ENCODE measurements at places on chromosomes 12 and 14. TPM values are rescaled to one million over a fixed set of nuclear protein-coding genes. Genes with fewer than 3 reads are reported as not detected.

The PZP gene
- 0.59 TPM for total RNA-seq

DNA sequence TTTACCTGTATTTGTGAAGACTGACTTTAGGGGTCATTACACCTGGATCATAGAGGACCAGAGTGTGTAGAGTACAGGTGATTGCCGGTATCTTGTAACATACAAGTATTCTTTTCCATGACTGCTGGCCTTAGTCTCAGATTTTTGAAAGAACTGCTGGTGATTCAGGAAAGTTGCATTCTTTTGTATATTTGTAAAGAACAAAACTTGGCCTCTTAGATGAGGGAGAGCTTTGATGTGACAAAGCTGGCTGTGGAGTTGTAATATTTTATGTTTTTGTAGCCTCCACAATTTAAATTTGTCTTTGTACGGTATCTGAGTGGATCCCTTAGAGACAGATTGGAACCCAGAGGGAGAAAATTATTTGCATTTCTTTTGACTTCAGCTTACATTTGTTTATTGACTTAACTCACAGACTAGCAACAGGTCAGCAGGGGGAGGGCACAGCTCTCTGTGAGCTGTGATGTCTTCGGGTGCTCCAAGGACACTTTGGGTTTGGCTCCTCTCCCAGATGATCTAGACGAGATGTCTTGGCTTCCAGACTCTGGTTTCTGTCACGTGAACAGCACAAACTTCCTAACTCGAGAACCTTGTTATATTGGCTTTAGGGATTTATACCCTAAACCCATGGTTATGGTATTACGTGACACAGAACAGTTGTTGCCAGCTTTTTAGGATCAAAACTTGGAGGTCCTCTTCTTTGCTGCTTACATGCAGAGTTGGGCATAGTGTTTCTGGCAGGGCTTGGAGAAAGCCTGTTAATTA, 65.9 kb downstream of the DAAM1 start:
- DNase-seq = peak; percentile 47
- no peaks in the 10 kb centered on the region for H3K4me1 ChIP-seq
- no peaks in the 10 kb centered on the region for H3K36me3 ChIP-seq
- H3K27me3 ChIP-seq = no peaks in the 10 kb centered on the region

GRCh38 chr14:35412272-35413056, 7.9 kb upstream of the NFKBIA start:
- no peaks in the 10 kb centered on the region for H3K36me3 ChIP-seq
- H3K27ac ChIP-seq = no peak overlapping the region
- H3K4me1 ChIP-seq = peaks cover 35% of the 10 kb centered on the region
- no peak for DNase-seq

DNA sequence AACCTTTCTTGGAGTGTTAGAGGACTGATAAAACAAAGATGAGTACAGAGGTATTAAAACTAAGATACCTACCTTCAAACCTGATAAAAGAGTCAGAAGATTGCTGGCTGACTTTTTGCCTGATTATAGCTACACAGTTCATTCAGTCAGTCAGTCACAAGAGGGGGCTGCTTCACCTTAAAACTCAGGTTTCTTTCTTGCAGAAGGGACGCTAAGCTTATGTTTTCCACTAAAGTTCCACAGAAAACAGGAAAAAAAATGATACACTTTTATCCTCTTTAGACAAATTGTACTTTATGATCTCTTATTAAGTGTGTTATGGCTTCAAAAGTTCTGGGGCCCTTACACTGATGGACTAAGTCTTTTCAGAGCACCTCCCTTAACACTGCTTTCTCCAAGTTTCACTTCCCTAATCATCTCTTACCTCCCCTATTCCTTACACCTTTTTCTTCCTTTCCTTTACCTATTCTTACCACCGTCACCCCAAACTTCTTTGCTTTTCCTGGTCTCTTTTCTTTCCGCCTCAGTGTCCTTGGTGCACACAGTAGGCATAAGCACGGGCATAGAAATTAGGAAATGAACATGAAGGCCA, 448.7 kb upstream of the OR4E1 start:
- no peaks in the 10 kb centered on the region for H3K4me1 ChIP-seq
- DNase-seq = no peak
- no peaks in the 10 kb centered on the region for H3K36me3 ChIP-seq

GRCh38 chr14:74882103-74882920, 596 bp downstream of the DLST start:
- peak overlapping the region; percentile 79 for H3K4me3 ChIP-seq
- peak; percentile 22 for DNase-seq
- peaks cover 42% of the 10 kb centered on the region for H3K4me1 ChIP-seq
- no peaks in the 10 kb centered on the region for H3K27me3 ChIP-seq
- no peaks in the 10 kb centered on the region for H3K36me3 ChIP-seq
- peak overlapping the region; percentile 94 for H3K27ac ChIP-seq

The ARHGDIB gene
- total RNA-seq = 112 TPM

GRCh38 chr12:28177461-28177860, 12.8 kb upstream of the CCDC91 start:
- H3K36me3 ChIP-seq = no peaks in the 10 kb centered on the region
- no peak for DNase-seq
- no peak overlapping the region for H3K4me3 ChIP-seq
- H3K27me3 ChIP-seq = no peaks in the 10 kb centered on the region

- no peaks in the 10 kb centered on the region for H3K27me3 ChIP-seq
- no peaks in the 10 kb centered on the region for H3K36me3 ChIP-seq
- no peaks in the 10 kb centered on the region for H3K4me1 ChIP-seq
- H3K4me3 ChIP-seq = no peak overlapping the region
Observed at GRCh38 chr12:6038160-6038559, 86.3 kb downstream of the VWF start.

The GSC gene
- 0.44 TPM for total RNA-seq

DNA sequence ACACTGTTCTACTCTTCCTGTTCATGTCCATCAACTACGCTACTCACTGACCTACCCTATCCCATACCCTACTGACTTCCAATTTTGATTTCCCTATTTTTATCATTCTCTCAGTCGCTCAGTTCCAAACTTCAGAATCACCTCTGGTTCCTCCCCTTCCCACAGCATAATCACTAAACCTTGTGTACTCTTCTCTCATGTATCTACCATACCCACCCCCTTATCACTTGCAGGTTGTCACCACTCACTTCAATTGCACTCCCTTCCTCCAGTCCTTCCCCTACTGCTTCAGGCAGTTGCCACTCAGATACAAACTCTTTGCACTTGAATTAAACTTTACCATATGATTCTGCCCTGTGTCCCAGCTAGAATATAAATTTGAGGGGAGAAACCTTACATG, 6.3 kb downstream of the RACGAP1 start:
- H3K27ac ChIP-seq = no peak overlapping the region
- no peak overlapping the region for H3K4me3 ChIP-seq
- no peaks in the 10 kb centered on the region for H3K36me3 ChIP-seq
- DNase-seq = no peak
- no peaks in the 10 kb centered on the region for H3K27me3 ChIP-seq

DNA sequence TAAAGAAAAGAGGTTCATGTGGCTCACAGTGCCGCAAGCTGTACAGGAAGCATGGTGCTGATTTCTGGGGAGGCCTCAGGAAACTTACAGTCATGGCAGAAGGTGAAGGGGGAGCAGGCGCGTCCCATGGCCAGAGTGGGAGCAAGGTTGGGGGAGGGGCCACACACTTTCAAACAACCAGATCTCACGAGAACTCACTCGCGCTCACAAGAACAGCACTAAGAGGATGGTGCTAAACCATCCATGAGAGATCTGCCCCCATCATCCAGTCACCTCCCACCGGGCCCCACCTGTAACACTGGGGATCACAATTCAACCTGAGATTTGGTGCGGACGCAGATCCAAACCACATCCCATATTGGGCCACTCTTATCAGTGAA, 80.5 kb downstream of the CCDC92 start:
- H3K27ac ChIP-seq = no peak overlapping the region
- H3K4me3 ChIP-seq = no peak overlapping the region
- H3K27me3 ChIP-seq = no peaks in the 10 kb centered on the region
- no peak for DNase-seq
- no peaks in the 10 kb centered on the region for H3K4me1 ChIP-seq

DNA sequence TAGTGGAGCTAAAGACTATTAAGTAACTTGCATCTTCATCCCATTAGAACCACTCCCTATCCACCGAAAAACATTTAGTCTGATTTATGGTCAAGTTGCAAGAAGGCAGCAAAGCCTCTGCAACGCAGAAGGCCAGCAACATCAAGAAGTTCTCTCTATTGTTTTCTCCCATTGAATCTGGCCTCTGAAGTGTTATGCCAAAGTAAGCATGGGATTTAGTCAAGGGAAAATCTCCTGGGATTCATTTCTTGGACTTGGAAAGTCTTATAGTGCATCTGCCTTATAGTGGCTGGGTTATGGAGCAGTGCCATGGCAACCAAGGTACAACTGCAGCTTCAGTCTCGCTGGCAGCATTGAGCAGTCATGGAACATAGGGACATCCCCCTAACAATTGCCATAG, 87.7 kb upstream of the KRR1 start:
- H3K36me3 ChIP-seq = no peaks in the 10 kb centered on the region
- H3K4me1 ChIP-seq = no peaks in the 10 kb centered on the region
- H3K4me3 ChIP-seq = no peak overlapping the region

DNA sequence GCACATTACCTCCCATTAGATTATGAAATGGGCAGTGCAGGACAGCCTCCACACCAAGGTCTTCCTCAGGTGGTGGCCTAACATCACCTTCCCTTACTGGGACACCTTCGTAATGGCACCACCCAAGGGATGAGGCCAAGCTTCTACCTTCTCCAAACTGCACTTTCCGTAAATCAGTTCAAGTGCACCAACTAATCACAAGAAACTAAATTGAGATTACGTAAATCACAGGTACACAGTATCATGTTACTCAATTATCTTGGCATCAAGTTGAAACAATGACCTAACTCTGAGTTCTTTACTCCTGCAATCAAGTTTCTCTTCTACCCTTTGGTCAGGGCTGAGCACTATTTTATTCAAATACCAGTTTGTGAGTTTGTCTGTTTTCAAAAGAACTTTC, 13.8 kb downstream of the SLC41A2 start:
- H3K27ac ChIP-seq = no peak overlapping the region
- no peaks in the 10 kb centered on the region for H3K27me3 ChIP-seq
- no peak for DNase-seq
- H3K4me3 ChIP-seq = no peak overlapping the region

- H3K27me3 ChIP-seq = no peaks in the 10 kb centered on the region
- no peak for DNase-seq
- H3K27ac ChIP-seq = no peak overlapping the region
- H3K4me1 ChIP-seq = no peaks in the 10 kb centered on the region
Observed at GRCh38 chr14:99231850-99232713, 39.9 kb downstream of the BCL11B start.

GRCh38 chr14:105192866-105193731, 12.0 kb upstream of the NUDT14 start:
- no peak for DNase-seq
- H3K27me3 ChIP-seq = peaks cover 82% of the 10 kb centered on the region
- H3K4me1 ChIP-seq = peaks cover 27% of the 10 kb centered on the region
- H3K36me3 ChIP-seq = no peaks in the 10 kb centered on the region
- H3K27ac ChIP-seq = no peak overlapping the region
- no peak overlapping the region for H3K4me3 ChIP-seq

- no peaks in the 10 kb centered on the region for H3K36me3 ChIP-seq
- DNase-seq = peak; percentile 17
- no peak overlapping the region for H3K4me3 ChIP-seq
- H3K4me1 ChIP-seq = peaks cover 4% of the 10 kb centered on the region
- no peaks in the 10 kb centered on the region for H3K27me3 ChIP-seq
Observed at GRCh38 chr14:35215110-35215813, 76.9 kb upstream of the PSMA6 start.

The B3GNT4 gene
- not detected for total RNA-seq

DNA sequence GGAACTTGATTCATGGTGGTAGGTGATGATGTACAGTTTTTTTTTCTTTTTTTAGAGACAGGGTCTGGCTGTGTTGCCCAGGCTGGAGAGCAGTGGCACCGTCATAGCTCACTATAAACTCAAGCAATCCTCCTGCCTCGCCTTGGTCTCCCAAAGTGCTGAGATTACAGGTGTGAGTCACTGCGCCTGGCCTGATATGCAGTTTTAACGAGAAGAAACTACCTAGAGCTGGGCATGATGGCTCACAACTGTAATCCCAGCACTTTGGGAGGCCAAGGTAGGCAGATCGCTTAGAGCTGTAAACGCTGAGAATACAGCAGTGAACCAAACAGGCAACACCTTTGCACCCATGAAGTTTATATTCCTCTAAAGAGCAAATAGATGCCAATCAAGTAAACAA, 13.0 kb upstream of the VPS37B start:
- no peak overlapping the region for H3K27ac ChIP-seq
- no peaks in the 10 kb centered on the region for H3K36me3 ChIP-seq
- DNase-seq = no peak
- no peak overlapping the region for H3K4me3 ChIP-seq
- no peaks in the 10 kb centered on the region for H3K4me1 ChIP-seq
- H3K27me3 ChIP-seq = no peaks in the 10 kb centered on the region

- H3K4me3 ChIP-seq = no peak overlapping the region
- DNase-seq = no peak
- peaks cover 73% of the 10 kb centered on the region for H3K36me3 ChIP-seq
- no peaks in the 10 kb centered on the region for H3K27me3 ChIP-seq
- H3K27ac ChIP-seq = no peak overlapping the region
Observed at GRCh38 chr12:46360908-46361666, 11.5 kb downstream of the SLC38A2 start.

The TOMM20L gene
- not detected for total RNA-seq

DNA sequence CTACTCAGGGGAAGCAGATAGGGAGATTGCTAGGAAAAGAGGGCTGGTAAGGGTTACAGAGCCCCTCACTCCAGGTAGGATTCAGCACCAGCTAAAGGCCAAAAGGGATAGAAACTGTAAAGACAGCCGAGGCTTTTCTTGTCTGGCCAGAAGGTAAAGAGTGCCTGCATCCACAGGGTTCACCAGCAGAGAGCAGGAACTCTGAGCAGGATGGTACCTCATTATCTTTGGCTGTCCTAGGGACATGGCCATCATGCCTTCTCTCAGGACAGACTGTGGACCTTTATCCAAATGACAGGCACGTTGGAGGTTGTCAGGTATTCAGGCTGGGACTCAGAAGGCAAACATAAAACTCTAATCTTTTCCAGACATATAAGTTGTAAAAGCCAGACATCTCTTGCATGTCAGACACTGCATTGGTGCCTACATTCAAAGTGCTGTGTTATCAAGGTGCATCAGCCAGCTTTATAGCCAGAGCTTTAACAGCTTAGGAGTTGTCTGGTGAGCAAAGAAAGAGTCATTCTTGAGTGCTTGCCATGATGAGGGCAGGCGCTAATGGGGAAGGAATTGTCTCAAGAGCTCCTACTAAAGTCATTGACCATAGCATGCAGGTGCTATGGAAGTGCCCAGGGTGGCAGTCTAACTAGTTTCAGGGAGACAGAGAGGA, 89.5 kb downstream of the PELI2 start:
- no peak overlapping the region for H3K27ac ChIP-seq
- DNase-seq = no peak
- H3K36me3 ChIP-seq = no peaks in the 10 kb centered on the region
- H3K27me3 ChIP-seq = no peaks in the 10 kb centered on the region
- no peak overlapping the region for H3K4me3 ChIP-seq
- H3K4me1 ChIP-seq = peaks cover 5% of the 10 kb centered on the region

The ENDOU gene
- total RNA-seq = not detected

The C1QL4 gene
- not detected for total RNA-seq

The CMTM5 gene
- 31.5 TPM for total RNA-seq

The ADAM21 gene
- total RNA-seq = not detected

The EXOC3L4 gene
- 0.87 TPM for total RNA-seq

- H3K27ac ChIP-seq = peak overlapping the region; percentile 91
- DNase-seq = no peak
- H3K4me1 ChIP-seq = peaks cover 5% of the 10 kb centered on the region
- H3K4me3 ChIP-seq = peak overlapping the region; percentile 71
- no peaks in the 10 kb centered on the region for H3K27me3 ChIP-seq
Observed at GRCh38 chr12:74537126-74537706, 419 bp upstream of the ATXN7L3B start.

The TROAP gene
- 3.1 TPM for total RNA-seq

- H3K4me1 ChIP-seq = no peaks in the 10 kb centered on the region
- no peak for DNase-seq
- no peak overlapping the region for H3K27ac ChIP-seq
- H3K4me3 ChIP-seq = no peak overlapping the region
Observed at GRCh38 chr12:49922349-49923034, 18.8 kb upstream of the FAIM2 start.

Measured in tibial nerve (tissue), 4 donors.